ENCODE measurements at places on chromosomes 7 and 10.
A peak's percentile ranks its signal among the peaks of the same experiment; 100 is the strongest.

DNA sequence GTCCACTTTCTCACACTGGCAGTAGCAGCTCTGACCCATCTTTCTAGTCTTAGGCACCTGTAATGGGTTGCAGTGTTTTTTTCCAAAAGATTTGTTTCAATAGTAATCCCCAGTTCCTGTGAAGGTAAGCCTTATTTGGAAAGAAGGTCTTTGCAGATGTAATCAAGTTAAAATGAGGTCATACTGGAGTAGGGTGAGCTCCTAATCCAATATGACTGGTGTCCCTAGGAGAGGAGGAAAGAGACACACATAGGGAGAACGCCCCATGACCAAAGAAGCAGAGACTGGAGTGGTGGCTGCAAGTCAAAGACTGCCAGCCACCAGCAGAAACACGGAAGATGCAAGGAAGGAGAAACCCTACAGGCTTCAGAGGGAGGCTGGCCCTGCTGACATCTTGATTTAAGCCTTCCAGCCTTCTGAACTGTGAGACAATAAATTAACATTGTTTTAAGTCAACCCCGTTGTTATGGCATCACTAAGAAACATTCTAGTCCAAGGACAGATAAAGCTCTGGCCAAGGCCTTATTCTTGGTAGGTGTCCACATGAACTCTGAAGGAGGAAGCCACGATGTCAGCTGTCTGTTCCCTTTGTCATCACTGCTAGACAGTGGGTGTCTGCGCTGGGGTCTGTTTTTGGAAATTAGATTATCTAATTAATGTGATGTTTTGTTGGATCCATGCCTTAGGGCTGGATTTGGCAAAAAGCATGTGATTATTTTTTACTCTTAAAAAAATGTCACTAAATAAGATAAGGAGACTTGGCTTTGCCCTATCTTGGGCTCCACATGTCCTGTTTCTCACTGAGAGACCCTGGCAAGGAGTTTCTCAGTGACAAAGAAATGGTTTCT is 214.9 kb downstream of the KCNMA1 start:
- DNase-seq: no peak

GRCh38 chr7:155598810-155599210 is 45.7 kb upstream of the RBM33 start:
- DNase-seq: peak; percentile 82

DNA sequence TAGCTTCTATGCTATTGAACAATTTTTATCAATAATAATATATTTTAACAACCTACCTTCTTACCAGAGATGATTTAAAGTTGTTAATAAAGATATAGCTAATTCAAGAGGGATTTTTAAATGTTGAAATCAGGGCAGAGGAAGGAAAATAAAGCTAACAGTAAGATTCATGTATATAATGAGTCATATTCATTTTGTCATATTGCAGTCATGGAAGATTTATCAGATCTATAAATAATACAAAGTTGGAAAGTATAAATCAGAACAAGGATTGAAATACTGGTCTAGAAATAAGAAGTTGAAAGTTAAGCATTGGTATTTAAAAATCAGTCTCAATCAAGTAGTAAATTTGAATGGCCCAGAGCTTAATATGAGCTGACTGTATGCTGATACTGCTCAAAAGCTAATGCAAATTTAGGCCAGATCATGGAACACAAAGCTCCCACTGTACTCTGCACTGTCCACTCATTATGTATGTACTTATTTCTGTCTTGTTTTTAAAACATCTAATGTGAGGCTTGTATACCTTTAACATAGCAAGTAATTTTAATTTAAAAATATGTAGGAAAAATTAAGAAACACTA is 196.9 kb downstream of the ZEB1 start:
- no peak for DNase-seq

- no peak for DNase-seq
Measured at GRCh38 chr10:80613466-80614170, 75.9 kb downstream of the SH2D4B start.

DNA sequence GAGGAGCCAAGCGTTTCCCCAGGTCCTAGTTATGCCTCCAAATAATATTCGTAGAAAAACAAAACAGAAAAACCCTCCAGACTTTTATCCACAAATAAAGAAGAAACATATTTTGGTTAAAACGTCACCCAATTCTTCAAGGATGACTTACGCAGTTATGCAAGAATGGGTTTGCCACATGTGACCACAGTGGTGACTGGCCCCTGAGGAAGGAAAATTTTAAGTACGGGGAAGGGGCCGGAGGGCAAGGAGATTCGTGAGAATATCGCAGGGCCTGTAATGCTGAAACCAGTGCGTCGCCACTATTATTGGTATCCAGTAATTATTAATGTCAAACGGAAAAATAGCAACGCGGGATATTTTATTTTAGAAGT is 537 bp upstream of the MRPS24 start:
- DNase-seq: no peak

- no peak for DNase-seq
Measured at GRCh38 chr7:33547880-33548279, 357.5 kb upstream of the BMPER start.

DNA sequence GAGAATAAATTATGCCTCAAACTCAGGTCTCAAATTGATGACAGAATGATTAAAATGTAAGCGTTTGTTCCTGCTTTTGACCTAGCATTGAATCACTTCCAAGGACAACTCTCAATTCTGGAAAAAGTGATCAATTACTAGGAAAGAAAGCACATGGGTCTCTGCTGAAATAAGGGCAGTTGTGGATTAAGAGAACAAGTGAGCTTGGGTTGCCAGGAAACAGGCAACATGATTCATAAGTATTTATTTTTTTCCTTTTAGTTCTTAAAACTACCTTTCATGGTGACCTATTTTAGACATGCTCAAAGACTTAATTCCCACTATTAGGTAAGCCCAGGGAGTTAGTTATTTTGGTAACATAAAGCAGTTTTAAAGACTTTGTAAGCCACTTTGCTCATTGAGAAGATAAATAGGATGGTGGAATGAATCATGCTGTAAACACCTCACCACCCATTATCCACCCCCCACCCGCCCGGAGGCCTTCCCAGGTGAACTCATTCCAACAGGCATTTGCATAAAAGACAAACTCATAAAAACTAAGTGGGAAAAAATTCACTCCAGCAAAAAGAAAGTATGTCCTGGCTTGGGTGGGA is 728.3 kb downstream of the SORCS1 start:
- no peak for DNase-seq

- DNase-seq: no peak
Measured at GRCh38 chr7:71627651-71628050, 495.7 kb downstream of the GALNT17 start.

- DNase-seq: no peak
Measured at GRCh38 chr10:35508647-35509046, 96.5 kb upstream of the GJD4 start.

DNA sequence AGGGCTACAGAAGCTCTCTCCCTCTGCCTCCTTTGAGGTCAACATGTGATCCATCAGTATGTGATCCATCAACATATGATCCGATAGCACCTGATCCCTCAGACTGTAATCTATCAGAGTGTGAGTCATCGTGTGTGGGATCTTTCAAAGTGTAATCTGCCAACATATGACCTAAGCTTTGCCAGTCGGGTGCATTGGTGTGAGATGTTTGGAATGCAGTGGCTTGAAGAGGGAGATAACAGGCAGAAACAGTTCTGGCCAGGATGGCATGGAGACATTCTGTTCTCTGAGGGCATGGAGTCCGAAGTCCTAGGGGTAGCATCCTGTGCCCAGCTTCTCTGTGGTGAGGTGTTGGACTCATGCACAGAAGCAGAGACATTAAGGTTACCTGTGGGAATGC is 217.7 kb upstream of the ETV1 start:
- no peak for DNase-seq

Data from stimulated activated CD8-positive, alpha-beta memory T cell treated with anti-CD3 and anti-CD28 coated beads, Interleukin-15, amount 100 ng/mL, for 1 hour (primary cell).